ENCODE measurements at places on chromosomes 7 and 10.

DNA sequence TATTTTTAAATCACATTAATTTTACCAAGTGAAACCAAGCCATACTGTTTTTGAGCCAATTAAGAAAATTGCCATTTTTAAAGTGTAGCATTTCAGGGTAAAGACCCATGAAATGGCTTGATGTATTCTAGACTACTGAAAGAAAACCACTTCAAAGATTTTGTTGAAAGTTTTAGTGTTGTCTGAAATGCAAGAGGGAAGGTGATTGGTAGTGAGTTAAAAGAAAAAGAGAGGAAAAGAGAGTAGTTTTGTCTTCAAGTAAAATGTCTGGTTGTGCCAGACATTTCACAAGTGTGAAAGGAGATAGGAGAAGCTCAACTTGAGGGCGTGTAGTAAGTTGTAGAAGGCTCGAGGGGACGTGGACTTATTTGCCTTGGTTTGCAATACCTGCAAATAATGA lies 41.6 kb downstream of the CALML5 start:
- DNase-seq = no peak

- DNase-seq = no peak
These were observed 161.0 kb downstream of the GRID1 start for GRCh38 chr10:86205306-86206239.

GRCh38 chr7:133645884-133646391 lies 393.1 kb downstream of the EXOC4 start:
- no peak for DNase-seq

DNA sequence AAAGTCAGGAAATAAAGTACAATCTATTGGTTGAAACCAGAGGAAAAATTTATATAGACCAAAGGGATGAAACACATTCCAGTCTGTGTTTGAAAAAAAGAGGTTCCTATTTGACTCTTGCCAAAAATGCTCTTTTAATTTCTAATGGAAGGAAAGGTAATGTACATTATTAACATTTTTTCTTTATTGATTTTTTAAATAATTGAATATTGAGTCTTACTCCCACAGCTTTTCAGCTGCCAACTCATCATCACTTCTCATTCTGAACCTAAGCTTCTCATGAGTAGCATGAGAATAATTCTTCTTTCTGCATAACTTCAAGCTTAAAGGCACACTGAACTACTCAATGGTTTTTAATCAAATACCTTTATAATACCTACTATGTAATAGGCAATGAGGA lies 49.8 kb upstream of the FHIP2A start:
- no peak for DNase-seq

- DNase-seq = no peak
These were observed 389.1 kb downstream of the XPNPEP1 start for GRCh38 chr10:109534193-109534592.

- no peak for DNase-seq
These were observed 60.9 kb upstream of the ADRB1 start for GRCh38 chr10:113982769-113983168.

GRCh38 chr7:95649546-95649945 lies 53.2 kb upstream of the PDK4 start:
- no peak for DNase-seq

GRCh38 chr7:35030848-35031247 lies 6.4 kb downstream of the DPY19L1 start:
- DNase-seq = no peak

GRCh38 chr7:346116-346898 lies 56.3 kb downstream of the FOXL3 start:
- DNase-seq = no peak

DNA sequence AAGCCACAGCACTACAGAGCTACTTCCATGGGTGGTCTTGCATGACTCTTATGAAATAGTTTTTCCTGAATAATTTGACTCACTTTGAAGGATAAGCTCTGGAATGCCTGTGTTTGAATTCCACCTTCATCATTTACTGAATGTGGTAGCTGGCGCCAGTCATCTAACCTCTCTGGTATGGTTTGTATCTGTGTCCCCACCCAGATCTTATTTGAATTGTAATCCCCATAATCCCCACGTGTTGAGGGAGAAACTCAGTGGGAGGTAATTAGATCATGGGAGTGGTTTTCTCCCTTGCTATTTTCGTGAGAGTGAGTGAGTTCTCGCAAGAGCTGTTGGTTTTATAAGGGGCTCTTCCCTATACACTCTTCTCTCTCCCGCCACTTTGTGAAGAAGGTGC lies 11.2 kb upstream of the SLC13A1 start:
- no peak for DNase-seq

DNA sequence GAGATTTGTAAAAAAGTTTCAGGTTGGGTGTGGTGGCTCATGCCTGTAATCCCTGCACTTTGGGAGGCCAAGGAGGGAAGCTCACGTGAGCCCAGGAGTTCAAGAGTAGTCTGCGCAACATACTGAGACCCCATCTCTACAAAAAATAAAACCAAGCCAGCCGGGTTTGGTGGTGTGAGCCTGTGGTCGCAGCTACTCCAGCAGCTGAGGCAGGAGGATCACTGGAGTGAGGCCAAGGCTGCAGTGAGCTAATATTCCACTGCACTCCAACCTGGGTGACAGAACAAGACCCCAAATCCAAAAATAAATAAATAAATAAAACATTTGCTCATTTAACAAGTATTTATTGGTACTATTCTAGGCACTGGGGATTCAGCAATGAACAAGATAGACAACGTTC lies 1.5 kb upstream of the CHCHD1 start:
- DNase-seq = no peak

GRCh38 chr7:70434376-70434775 lies 697.6 kb upstream of the GALNT17 start:
- no peak for DNase-seq

DNA sequence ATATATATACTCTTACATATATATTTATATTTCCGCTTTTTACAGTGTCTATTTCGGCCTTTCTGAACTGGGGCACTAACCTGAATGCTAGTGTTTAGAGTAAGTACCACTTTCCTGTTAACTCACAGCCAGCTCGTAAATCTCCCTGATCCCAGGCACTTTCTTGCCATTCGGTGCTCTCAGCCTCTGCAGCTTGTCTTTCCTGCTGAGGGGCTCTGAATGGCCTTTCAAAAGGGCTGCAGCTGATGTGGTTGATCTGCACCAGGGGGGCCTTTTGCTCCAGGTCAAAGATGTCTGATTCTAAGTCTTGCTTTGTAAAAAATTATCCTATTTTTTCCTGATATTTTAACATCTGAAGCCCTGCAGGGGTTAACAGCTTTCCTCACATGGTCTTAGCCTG lies 25.5 kb upstream of the HPS1 start:
- DNase-seq = no peak

DNA sequence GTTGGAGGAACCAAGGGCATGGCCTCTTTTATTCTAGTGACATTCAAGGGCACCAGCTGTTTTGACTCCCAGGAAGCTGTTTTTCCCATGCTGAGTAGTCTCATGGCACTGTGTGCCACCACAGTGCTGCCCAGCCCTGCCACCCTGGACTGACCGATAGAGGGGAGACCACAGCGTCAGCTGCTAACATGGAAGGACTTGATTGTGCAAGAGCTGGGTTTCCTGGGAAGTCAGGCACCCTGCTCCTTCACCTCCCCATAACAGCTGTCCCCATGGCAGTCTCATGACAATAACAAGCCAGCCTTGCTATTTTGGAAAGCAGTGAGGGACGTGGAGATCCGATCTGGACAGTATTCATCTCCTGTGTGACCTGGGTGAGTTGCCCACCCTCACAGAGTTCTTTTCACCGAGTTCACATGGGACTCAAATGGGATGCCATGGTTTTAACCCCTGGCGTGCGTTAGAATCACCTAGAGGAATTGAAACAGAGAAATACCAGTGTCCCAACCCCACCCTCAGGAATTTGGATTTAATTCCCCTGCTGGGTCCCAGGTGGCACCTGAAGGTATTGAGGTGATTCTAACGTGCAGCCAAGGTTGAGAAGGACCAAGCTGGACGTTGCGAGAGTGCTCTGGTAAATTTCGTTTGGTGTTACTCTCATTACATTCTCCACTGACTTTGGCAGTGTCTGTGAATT lies 174.8 kb downstream of the CELF2 start:
- no peak for DNase-seq

GRCh38 chr10:95278061-95278988 lies 12.5 kb downstream of the PDLIM1 start:
- no peak for DNase-seq

- DNase-seq = no peak
These were observed 37.1 kb downstream of the FBXL13 start for GRCh38 chr7:103037476-103037822.

GRCh38 chr10:76645341-76645740 lies 992.3 kb downstream of the KCNMA1 start:
- DNase-seq = no peak

GRCh38 chr7:27994639-27995038 lies 186.0 kb downstream of the JAZF1 start:
- DNase-seq = no peak

- DNase-seq = no peak
These were observed 322.1 kb downstream of the DNAJB6 start for GRCh38 chr7:157658851-157659412.

DNA sequence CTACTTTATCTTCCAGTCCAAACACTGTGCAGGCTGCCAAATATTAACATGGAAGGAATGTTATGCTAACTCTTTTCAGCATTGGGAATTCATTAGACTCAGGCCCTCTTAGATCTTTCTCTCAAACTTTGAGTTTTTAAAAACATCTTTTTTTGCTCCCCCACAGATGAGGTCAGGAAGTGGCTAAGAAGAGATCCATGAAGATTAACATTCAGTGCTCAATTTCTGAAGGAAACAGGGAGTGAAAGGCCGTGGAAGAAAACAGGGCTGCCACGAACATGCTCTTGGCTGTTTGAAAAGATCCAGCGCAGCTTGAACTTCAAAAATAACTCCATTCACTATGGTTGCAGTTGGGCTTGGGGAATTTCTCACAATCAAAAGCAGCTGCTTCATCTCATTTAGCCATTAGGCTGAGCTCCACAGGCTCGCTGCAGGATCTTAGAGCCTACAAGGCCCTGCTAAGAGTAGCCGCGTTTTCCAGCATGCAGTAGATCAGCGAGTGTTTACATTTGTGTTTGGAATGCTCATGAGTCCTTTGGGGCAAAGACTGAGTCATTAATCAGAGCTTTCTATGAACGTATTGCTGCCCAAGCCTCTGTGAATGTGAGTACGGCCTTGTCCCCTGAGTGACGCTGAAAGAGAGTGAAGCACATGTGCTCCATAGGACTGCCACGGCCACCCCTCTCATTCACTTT lies 41.2 kb upstream of the TNS3 start:
- DNase-seq = no peak

- DNase-seq = no peak
These were observed 35.4 kb upstream of the GPAM start for GRCh38 chr10:112218960-112219359.

DNA sequence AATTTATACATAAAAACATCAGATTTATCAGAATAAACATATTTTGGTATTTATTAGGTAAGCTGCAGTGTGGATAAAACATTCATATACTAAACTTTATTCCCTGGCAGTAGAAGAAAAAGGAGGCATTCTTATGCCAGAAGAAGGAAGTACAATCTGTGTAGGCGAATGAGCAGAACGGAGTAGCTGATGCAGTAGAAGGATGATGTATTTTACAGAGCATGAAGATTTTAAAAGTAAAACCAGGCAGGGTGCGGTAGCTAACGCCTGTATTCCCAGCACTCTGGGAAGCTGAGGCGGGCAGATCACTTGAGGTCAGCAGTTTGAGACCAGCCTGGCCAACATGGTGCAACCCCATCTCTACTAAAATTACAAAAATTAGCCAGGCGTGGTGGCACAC lies 294.9 kb upstream of the MKLN1 start:
- no peak for DNase-seq

GRCh38 chr7:47937065-47937687 lies 11.1 kb downstream of the PKD1L1 start:
- DNase-seq = no peak

GRCh38 chr7:156423876-156424275 lies 216.7 kb upstream of the RNF32 start:
- no peak for DNase-seq

- peak; percentile 46 for DNase-seq
These were observed at the start of gene PYROXD2 for GRCh38 chr10:98414932-98415730. Gene PYROXD2 (minus strand): TSS chr10:98415182. CDS start chr10:98415135, 47 bp downstream.

DNA sequence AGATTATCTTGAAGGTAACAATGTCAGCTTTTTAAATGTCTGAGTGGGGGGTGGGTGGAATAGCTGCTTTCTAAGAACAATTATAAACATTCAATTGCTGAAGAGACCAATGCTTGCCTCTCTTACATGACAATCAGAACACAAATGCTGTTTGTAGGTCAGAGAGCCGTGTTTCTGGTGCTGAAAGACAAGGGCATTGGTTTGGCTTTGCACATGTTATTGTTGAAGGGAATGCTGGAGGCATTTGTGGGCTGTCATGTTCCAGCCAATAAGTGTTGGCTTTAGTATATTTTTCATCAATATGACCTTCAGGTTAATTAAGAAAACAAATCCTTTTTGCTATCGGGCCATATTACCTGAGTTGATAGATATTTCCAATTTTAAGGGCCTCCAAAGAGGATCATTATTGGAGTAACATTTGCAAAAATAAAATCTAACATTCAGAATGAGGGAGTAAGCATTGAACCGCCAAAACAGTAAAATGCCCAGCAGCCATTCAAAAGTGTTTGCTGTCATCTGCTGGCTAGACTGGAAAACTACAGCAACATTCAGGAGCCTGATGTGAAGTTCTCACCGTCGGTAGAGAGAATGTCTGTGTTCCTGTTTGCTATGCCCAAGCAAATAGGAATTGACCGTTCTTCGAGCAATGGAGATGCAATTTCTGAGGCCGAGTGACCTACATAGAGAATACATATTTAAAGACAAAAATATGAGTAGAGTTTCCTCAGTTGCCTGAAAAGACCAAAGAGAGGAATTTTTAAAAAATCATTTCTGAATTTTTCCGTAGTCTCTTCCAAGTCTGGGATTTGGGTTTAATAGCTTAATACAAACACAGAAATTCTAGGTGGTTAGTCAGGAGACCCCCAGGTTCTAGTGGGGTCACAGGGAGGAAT lies 118.9 kb downstream of the APBB1IP start:
- no peak for DNase-seq

GRCh38 chr10:78248651-78249464 lies 215.2 kb downstream of the RPS24 start:
- DNase-seq = no peak

GRCh38 chr7:82211333-82211732 lies 232.2 kb downstream of the CACNA2D1 start:
- no peak for DNase-seq

All from activated T-cell treated with anti-CD3 and anti-CD28 coated beads, Interleukin-2, amount 50 U/mL, for 1 hour (primary cell).